ENCODE measurements at places on chromosomes 1 and 21. TPM values are rescaled to one million over a fixed set of nuclear protein-coding genes. Genes with fewer than 3 reads are reported as not detected.

DNA sequence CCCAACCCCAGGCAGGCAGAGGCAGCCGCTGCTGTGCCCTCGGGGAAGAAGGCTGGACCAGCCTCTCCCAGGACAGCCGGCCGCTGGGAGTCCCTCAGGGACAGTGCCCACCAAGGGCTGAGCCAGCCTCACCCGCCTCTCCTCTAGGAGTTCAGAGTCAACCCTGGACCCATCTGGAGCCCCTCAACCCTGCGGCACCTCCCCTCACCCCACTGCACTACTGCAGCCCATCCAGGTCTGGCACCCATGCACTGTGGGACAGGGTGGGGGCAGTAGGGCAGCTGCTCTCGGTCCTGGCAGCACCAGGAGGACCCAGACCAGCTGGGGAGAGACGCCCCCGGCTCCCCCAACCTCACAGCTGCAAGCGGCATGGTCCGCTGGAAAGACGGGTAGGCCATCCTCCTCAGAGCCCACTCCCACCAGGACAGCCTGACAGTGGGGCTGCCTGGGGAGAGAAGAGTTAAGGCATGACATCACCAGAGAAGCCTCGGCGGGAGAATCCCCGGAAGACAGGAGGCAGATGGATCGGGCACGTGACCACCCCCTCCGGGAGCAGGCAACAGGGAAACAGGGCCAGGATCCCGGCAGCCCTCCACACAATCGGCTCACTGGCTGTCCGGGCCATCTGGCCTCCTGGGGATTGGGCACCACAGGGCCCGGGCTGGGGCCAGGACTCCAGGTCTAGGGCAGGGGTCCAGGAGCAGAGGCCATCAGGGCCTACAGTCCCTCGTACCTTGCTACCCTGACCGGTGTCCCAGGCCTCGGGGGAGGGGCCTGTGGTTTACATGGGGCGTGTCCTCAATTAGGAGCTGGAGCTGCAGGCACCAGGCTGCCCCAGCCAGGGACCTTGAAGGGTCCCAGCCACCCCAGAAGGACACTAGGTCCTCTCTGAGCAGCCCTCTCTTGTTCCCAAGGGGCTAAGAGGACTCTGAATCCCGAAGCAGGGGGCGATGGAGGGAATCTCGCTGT lies 3.1 kb downstream of the ACAP3 start:
- H3K36me3 ChIP-seq: no peaks in the 10 kb centered on the region
- H3K4me1 ChIP-seq: peaks cover 37% of the 10 kb centered on the region
- no peak for DNase-seq
- H3K27ac ChIP-seq: peak overlapping the region; percentile 72
- no peaks in the 10 kb centered on the region for H3K27me3 ChIP-seq

PODN gene
- not detected for total RNA-seq

- no peak for DNase-seq
- no peaks in the 10 kb centered on the region for H3K4me1 ChIP-seq
- H3K27ac ChIP-seq: no peak overlapping the region
- H3K36me3 ChIP-seq: no peaks in the 10 kb centered on the region
- H3K27me3 ChIP-seq: no peaks in the 10 kb centered on the region
Measured at GRCh38 chr1:96660051-96660450, 61.5 kb upstream of the PTBP2 start.

GRCh38 chr1:93607814-93608186 lies 73.8 kb downstream of the BCAR3 start:
- H3K36me3 ChIP-seq: no peaks in the 10 kb centered on the region
- H3K4me3 ChIP-seq: no peak overlapping the region
- H3K27ac ChIP-seq: no peak overlapping the region
- peaks cover 13% of the 10 kb centered on the region for H3K27me3 ChIP-seq
- H3K4me1 ChIP-seq: no peaks in the 10 kb centered on the region

NPHP4 gene
- total RNA-seq: 11.5 TPM

DNA sequence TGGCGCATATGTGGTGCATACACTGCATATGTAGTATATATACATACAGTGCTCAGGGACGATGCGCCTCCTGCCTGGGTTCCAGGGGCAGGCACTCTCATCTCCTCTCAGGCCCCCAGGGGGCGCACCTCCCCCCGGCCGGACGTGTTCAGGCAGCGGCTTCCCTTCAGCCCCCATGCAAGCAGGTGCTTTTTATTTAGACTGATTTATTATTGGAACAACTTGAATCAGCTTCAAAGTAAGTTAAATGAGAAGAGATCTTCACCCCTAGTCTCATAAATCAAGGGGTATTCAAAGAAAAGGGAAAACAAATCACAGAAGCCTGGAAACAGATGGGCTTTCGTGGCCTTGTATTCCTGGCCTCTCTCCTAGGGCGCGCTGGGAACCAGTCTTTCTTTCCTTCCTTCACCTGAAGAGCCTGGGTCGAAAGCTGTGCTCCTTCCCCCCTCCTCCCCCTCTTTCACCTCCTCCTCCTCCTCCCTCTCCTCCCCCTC lies 64.6 kb downstream of the UBIAD1 start:
- H3K36me3 ChIP-seq: no peaks in the 10 kb centered on the region
- peak; percentile 58 for DNase-seq
- no peak overlapping the region for H3K27ac ChIP-seq

DNA sequence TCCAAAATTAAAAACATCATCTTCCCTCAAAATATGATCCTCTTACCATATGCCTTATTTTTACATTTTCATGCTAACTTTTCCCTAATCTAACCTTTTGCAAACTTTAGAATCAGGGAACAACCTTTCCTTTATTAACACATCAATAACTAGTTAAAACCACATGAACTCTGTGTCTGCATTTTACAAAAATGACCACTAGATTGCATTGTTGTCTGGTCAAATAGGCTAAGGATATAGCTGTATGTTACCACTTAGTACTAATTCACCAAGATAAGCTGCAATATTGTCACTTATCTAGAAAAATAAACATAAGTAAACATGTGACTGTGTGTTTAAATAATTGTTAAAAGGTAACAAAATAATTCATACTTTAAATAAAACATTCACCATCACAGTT lies 82.3 kb downstream of the DENND1B start:
- no peak overlapping the region for H3K4me3 ChIP-seq
- no peaks in the 10 kb centered on the region for H3K36me3 ChIP-seq
- no peaks in the 10 kb centered on the region for H3K4me1 ChIP-seq
- H3K27me3 ChIP-seq: no peaks in the 10 kb centered on the region

OLFM3 gene
- not detected for total RNA-seq

PCAT6 gene
- total RNA-seq: not detected

HHIPL2 gene
- 0.28 TPM for total RNA-seq

SVBP gene
- total RNA-seq: 12.6 TPM

- no peaks in the 10 kb centered on the region for H3K36me3 ChIP-seq
- H3K27me3 ChIP-seq: peaks cover 10% of the 10 kb centered on the region
- peaks cover 9% of the 10 kb centered on the region for H3K4me1 ChIP-seq
- peak; percentile 40 for DNase-seq
Measured at GRCh38 chr1:201739492-201740085, 89.4 kb upstream of the IPO9 start.

Measured in CD8-positive, alpha-beta memory T cell (primary cell).